ENCODE measurements at places on chromosomes 6 and 20.

DNA sequence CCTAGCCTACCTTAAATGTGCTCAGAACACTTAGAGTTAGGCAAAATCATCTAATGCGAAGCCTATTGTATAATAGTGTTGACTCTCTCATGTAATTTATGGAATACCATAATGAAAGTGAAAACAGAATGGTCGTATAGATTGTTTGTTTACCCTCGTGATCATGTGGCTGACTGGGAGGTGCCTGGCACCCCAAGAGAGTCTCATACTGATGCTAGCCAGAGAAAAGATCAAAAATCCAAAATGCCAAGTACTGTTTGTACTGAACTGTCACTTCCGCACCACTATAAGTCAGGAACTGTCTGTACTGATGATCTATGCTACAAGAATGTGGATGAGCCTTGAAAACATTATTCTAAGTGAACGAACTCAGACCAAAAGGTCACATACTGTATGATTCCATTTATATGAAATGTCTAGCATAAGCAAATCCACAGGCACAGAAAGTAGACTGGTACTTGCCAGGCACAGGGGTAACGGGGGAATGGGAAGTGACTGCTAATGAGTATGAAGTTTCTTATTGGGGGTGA, 22.4 kb downstream of the ZMYND8 start:
- no peak for DNase-seq

- no peak for DNase-seq
These were observed 515.7 kb upstream of the BTBD3 start for GRCh38 chr20:11401988-11402387.

DNA sequence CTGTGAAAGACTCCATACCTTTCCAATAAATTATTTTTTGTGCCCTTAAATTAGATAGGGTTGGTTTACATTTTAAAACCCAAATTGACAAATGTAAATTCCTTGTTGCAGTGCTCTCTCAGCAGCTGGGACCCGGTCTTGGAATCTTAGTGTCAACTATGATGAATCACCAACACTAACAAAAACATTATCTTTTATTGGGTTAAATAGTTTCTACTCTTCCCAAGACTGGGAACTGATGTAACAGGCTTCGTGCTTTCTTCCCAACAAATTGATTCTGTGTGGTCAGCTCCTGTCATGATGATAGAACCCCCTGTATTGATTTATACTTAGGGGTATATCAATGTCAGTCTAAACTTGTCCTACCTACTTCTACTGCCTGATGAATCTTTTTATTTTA, 23.2 kb upstream of the AHI1 start:
- no peak for DNase-seq

DNA sequence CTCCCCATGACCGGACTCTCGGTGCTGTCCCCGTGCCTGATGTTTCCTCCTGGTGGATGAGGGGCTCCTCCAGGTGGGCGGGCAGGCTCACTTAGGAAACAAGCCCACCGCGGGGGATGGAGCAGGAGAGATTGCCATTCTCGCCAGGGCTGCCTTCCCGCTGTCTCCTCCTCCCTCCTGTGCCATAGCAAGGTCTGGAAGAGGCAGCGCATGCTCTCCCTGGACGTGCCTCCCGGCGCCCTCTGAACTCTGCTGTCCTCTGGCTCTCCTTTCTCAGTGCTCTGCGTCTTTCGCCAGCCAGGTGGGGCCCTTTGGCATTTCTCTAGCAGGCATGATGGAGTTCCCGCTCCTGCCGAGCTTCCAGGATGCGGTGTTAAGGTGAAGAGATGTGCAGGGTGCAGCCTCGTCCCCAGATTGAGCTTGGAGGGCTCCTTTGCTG, 17.4 kb upstream of the NPEPL1 start:
- DNase-seq, result no peak

DNA sequence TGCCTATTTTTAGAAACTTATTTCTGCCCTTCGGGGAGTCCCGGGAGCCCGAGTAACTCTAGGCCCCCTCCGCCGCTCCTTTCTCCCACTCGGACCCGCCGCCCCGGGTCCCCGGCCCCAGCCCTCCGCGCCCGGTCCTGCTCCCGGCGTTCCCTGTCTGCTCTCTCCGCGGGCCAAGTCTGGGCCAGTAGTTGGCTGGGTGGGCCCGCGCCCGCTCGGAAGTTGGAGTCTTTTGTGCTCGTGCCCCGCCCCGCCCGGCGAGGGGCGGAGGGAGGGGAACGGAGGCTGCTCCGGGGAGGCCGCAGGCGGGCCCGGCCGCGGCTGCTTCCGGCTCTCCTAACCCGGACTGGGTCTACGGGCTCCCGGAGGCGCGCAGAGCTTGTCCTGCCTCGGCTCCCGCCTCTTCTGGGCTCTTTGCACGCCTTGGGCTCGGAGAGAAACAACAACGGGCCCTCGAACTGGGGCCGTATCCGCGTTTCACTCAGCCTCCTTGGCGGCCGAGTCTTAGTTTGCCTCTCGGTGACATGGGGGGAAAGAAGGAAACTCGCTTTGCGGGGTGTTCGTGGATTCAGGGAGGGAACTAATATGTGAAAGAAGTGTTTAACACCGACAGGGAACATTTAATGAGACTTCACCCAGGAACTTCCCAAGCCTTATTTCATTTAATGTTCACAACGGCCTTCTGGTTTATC, 657 bp downstream of the RALY start:
- peak; percentile 80 for DNase-seq
